ENCODE measurements at places on chromosomes 1 and 21.
A peak's percentile ranks its signal among the peaks of the same experiment; 100 is the strongest.

- peak; percentile 90 for DNase-seq
These were observed 996 bp upstream of the ZZZ3 start for GRCh38 chr1:77683160-77684148.

DNA sequence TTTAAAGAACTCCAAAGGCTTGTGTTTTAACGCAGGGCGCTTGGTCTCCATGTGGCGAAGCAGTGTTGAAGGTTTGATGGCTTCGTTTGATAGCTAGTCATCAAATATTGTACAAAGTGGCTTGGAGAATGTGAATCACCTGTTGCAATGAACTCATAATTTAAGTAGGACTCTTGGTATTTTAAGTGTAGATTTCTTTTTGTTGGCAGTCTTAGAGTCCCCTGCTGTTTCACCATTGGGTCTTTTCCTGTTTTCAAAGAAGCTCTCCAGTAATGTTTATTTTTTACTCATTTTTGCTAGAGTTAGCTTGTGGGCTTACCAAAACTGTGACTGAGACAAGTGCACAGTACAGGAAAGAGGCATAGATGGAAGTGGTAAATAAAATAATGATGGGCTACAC is 26.2 kb downstream of the RASAL2 start:
- DNase-seq, result no peak

- no peak for DNase-seq
These were observed 93.0 kb downstream of the CLIC6 start for GRCh38 chr21:34761758-34762330.

DNA sequence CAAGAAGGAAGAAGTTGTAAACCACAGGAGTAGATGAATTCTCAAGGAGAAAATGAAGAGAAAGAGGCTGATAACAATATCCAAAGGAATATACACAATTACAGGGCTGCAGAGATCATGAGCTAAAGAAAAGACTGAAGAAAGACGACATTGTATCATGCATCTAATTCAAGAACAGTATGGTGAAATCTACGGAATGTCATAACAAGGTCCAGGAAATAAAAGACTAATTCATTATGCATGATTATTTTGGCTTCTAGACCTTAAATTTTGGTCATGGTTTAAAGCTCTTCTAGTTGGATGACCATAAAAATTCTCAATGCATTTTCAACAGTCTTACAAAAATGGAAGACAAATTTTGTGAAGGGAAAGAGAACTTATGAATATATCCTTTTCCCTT is 71.7 kb downstream of the SH3GLB1 start:
- no peak for DNase-seq

- DNase-seq, result no peak
These were observed 14.9 kb downstream of the PRDM2 start for GRCh38 chr1:13714851-13715250.

DNA sequence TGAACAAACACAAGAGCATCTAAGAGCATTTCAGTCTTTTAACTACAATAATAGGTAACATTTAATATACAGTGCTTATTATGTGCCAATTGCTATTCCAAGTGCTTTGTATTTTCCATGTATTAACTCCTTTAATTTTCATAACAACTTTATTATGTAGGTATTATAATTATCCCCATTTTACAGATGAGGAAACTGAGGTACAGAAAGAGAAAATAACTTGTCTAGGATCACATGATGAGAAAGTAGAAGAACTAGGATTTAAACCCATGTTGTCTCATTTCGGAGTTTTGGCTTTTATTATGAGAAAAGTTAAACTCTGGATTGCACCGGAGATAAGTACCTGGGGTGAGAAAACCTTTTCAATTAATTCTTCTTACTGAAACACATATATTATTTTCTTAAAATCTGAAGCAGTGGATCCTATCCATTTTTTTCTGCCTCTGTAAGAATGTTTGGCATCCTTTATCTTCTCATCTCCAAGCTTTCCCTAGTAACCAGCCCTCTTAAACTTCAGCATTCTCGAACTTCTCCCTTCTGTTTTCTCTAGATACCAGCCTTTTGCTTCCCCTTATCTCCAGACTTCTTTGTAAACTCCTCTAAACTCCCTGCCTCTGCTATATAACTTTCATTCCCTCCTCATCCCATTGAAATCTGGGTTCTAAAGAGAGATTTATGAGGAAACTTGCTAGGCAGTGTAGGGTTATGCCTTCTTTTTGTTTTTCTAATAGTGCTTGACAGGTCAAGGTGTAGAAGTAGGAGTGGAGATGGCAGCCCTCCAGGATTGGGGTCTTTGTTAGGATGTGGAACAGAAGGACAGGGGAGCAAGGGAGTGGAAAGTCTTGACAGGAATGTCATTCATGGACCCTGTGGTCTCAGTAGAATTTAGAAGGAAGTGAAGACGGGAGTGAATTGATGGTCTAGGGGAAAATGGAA is 28.3 kb downstream of the POU2F1 start:
- DNase-seq, result no peak

- no peak for DNase-seq
These were observed 197.3 kb downstream of the MATN1 start for GRCh38 chr1:30525971-30526651.

GRCh38 chr1:232111611-232112010 is 485.0 kb downstream of the DISC1 start:
- DNase-seq, result no peak

- DNase-seq, result no peak
These were observed 44.8 kb upstream of the CACYBP start for GRCh38 chr1:174954671-174955669.

DNA sequence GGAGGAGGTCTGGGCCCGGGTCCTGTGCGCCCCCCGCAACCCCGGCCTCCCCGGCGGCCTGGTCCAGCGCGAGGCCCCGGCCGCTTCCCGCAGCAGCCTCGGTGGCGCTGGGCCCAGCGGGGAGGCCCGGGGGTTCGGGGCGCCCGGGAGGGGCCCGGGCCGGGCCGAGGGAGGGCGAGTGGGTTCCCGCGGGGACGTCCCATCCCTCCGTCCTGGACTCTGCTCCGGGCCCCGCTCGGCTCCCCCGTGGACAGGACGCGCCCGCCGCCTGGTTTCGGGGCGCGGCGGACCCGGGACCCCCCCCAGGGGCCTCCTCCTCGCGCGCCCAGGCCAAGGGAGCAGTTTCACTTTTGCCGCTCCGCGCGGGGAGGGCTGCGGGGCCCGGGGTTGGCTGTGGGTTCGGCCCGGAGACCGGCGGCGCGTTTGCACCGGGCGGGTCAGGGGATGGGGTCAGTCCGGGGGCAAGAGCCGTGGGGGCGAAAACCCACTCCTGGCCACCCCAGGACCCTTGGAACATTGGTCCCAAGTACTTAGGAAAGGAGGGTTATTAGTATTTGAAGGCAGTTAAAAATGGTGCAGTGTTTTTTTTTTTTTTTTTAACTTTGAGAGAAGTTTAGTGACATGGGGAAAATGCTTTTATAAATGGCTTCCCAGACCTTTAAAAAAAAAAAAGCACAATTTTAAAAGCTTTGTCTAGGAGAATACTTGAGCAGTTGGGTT is 677 bp downstream of the AGPAT3 start:
- DNase-seq, result peak; percentile 53

DNA sequence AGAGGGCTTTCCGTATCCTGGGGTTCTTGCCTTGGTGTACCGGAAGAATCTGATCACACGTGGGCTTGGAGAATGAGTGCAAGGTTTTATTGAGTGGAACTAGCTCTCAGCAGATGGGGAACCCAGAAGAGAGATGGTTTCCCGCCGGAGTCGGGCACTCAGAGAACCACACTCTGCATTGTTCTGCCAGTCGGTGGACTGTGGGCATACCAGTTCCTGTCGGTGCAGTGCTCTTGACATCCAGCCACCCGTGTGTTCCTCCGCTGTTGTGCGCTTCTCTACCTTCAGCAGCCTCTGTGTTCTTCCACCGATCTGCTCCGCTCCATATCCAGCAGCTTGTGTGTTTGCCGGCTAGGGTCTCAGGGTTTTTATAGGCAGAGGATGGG is 10.8 kb upstream of the PPIE start:
- DNase-seq, result no peak

DNA sequence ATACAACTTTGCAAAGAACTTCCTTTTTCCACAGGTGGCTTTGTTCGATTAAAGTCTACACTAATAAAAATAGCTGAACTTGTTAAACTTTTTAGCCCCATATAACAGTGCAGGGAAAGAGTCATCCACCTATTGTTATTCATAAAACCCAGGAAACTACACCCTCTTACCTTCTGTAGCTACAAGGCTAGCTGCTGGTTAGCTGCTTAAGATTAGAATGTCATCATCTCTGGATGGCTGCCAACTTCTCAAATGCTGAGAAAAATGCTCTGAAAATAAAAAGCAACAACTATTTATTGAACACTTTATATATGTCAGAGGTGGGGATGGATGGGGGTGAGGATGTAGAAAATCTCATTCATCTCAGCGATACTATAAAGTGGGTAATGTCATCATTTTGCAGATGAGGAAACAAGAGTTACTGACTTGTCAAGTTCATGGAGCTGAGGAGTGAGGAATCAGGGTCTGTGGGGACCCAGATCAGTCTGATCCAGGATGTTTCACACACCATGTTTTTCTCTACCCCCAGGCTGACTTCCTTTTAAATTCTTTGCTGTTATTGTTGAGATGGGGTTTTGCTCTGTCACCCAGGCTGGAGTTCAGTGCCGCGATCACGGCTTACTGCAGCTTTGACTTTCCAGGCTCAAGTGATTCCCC is 17.1 kb downstream of the ATP5PF start:
- DNase-seq, result no peak

GRCh38 chr1:182698971-182699370 is 14.6 kb upstream of the RGS8 start:
- no peak for DNase-seq

GRCh38 chr1:108512239-108513043 is 47.5 kb upstream of the EEIG2 start:
- DNase-seq, result no peak

- DNase-seq, result no peak
These were observed 58.3 kb downstream of the ASTN1 start for GRCh38 chr1:177106196-177106595.

DNA sequence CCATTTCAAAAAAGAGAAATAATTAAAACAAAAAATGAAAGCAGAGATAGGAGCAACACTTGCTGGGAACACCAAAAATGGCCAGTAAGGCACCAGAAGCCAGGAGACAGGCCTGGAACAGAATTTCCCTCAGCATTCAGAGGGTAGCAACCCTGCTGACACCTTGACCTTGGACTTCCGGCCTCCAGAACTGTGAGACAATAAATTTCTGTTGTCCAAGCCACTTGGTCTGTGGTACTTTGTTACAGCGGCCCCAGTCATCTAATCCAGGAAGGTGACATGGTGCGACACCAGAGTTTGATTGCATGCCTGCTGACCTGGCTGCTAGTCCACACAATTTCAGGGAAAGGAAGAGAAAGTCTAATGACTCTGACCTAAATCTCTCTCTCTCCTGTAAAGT is 10.6 kb upstream of the RAB4A start:
- no peak for DNase-seq

DNA sequence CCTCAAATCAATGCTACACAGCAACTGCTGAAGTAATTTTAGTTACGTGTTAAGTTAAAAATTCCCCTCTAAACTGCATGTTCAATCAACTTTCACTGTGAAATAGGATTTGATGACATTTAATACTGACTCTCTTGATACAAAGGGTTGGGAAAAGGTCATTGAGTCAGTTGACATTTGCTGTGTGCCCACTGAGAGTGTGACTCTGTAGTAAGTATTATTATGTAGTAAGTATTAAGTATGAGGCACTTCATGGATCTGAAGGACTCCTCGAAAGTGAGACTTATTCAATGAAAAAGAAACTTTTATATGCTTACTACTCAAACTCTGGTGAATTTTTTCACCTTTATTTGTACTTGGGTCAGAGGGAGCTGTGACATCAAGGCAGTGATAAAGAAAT is 83.1 kb upstream of the S1PR1 start:
- DNase-seq, result no peak

DNA sequence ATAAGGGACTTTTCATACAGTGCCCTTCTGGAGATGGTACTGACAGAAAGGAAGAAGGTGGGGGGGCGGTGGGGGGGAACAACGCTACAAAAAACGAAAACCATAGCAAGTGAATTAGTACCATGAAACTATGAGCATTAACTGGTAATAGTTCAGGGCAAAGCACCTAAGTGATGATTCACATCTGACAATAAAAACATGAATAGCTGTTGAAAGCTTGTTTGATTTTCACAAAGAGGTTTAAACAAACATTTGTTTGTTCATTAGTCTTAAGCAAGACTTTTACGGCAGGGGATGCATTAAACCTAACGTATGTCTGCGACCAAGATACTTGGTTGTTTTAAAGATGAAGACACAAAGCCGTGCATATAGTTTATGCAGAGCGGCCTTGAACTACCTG is 177.5 kb downstream of the LMO4 start:
- no peak for DNase-seq

GRCh38 chr21:37560385-37560784 is 193.8 kb downstream of the DYRK1A start:
- DNase-seq, result no peak

GRCh38 chr1:111720274-111720976 is 18.8 kb downstream of the INKA2 start:
- no peak for DNase-seq

- DNase-seq, result no peak
These were observed 4.7 kb downstream of the ARHGEF11 start for GRCh38 chr1:157040802-157041201.

GRCh38 chr1:38507563-38507962 is 352.0 kb downstream of the RRAGC start:
- no peak for DNase-seq

GRCh38 chr1:228087771-228088251 is 5.3 kb downstream of the ARF1 start:
- no peak for DNase-seq

- DNase-seq, result no peak
These were observed 26.0 kb downstream of the ETNK2 start for GRCh38 chr1:204125759-204126351.

DNA sequence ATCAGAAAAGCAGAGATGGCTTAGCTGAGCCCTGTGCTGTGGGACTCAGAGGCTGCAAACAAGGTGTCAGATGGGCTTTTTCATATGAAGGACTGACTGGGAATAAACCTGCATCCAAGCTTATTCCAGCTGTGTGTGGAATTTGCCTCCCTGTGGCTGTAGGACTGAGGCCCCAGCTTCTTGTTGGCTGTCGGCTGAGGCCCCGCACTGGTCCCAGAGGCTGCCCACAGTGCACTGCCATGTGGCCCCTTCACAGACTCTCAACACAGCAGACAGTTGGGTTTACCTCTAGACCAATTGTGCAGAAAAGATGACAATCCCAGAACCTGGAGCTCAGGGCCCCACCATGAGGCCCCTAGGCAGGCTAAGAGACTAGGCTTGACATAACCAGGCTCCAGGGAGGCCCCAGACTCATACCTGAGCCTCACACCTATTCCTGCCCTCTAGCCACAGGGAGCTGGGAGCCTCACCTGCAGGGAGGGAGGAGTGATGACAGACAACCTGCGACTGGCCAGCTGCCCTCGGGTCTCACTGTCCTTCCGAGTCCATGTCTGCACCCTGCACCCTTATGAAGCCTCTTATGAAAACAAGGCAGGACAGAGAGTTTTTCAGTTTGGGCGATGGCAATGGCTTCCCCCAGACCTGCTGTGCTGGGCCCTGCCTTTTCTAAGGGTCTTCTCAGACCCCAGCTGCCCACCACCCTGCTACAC is 615.5 kb downstream of the NPHP4 start:
- no peak for DNase-seq

GRCh38 chr1:39115271-39116110 is 89.0 kb upstream of the MACF1 start:
- DNase-seq, result no peak
